ENCODE measurements at places on chromosomes 5 and 9. TPM values are rescaled to one million over a fixed set of nuclear protein-coding genes. Genes with fewer than 3 reads are reported as not detected.

Gene NUTM2G
- total RNA-seq, result not detected

GRCh38 chr9:83622939-83623678 lies at the start of gene IDNK:
IDNK (plus strand) TSS chr9:83623143; CDS start chr9:83623172, 29 bp downstream.
- H3K27ac ChIP-seq, result peak within 1 kb of the TSS; percentile 83
- H3K4me1 ChIP-seq, result peaks cover 9% of the 10 kb centered on the region

GRCh38 chr9:12876872-12877271 lies 102.1 kb downstream of the LURAP1L start:
- H3K27me3 ChIP-seq, result no peaks in the 10 kb centered on the region
- H3K4me3 ChIP-seq, result no peak overlapping the region
- DNase-seq, result no peak
- no peaks in the 10 kb centered on the region for H3K36me3 ChIP-seq
- no peak overlapping the region for H3K27ac ChIP-seq
- peaks cover 2% of the 10 kb centered on the region for H3K4me1 ChIP-seq

DNA sequence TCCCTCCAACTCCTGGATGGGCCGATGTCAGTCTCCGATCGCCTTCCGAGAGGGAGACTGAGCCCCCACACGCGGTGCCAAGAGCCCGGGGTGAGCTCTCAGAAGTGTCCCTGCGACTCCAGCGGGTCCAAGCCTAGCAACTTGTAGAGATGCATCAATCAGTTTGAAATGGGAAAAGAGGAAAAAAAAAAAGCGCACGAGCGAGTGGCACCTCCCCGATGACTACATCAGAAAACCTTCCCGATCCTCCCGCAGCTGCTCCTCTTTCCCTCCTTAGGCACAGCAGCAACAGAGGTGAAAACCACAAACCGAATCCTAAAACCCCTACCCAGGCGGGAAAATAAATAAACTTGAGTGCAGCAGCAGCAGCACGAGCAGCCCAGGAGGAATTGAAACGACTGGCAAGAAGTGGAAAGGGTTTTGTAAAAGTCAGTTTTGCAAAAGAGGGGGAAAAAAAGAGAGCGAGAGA lies 1.0 kb upstream of the EFNA5 start:
- H3K4me1 ChIP-seq, result no peaks in the 10 kb centered on the region
- no peak for DNase-seq
- no peaks in the 10 kb centered on the region for H3K27me3 ChIP-seq

- no peaks in the 10 kb centered on the region for H3K27me3 ChIP-seq
- no peak for DNase-seq
- H3K4me1 ChIP-seq, result no peaks in the 10 kb centered on the region
- H3K4me3 ChIP-seq, result no peak overlapping the region
- no peak overlapping the region for H3K27ac ChIP-seq
These were observed 162.1 kb downstream of the SMC2 start for GRCh38 chr9:104256031-104256695.

GRCh38 chr9:79646096-79646495 lies 74.3 kb downstream of the TLE4 start:
- H3K4me3 ChIP-seq, result no peak overlapping the region
- no peaks in the 10 kb centered on the region for H3K36me3 ChIP-seq
- no peaks in the 10 kb centered on the region for H3K4me1 ChIP-seq
- no peak overlapping the region for H3K27ac ChIP-seq
- DNase-seq, result no peak

DNA sequence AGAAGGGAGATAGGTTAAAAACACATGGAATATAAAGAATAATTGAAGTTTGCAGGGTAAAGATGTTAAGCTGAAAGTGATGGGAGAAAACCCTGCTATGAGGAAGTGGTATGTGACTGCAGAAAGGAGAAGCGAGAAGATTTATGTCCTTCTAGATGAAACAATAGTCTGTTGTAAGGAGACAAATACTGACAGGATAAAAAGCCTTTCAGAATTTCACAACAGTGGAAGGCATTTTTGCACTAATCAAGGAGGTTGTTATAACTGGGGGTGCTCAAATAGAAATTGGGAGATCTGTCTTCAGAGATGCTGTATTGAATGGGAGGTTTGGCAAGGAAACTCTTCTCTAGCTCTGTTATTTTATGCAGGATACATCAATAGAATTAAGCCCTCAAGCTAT lies 69.6 kb downstream of the NMUR2 start:
- no peaks in the 10 kb centered on the region for H3K36me3 ChIP-seq
- no peak overlapping the region for H3K27ac ChIP-seq
- H3K4me1 ChIP-seq, result no peaks in the 10 kb centered on the region
- no peaks in the 10 kb centered on the region for H3K27me3 ChIP-seq

DNA sequence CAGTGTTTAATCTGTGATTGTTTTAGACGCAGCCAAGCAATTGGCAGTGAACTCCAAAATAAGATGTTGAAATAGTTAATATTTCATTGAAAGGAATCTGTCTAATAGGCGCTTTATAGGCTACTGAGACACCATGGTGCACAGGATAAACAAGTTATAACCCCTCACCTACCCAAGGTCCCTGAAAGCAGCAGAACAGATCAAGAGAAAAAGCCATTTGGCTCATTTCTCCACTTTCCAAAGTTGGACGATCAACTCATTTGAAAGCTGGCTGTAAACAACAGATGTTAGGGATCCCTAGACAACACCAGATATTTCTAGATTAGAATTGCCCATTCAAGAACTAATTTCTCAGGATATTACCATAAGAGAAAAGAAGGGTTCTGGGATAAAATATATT lies 4.9 kb downstream of the PUM3 start:
- no peaks in the 10 kb centered on the region for H3K27me3 ChIP-seq
- H3K36me3 ChIP-seq, result no peaks in the 10 kb centered on the region
- no peak for DNase-seq
- H3K27ac ChIP-seq, result peak overlapping the region; percentile 45
- peaks cover 37% of the 10 kb centered on the region for H3K4me1 ChIP-seq
- H3K4me3 ChIP-seq, result no peak overlapping the region

Gene DMRT1
- total RNA-seq, result not detected

Gene SLC6A19
- not detected for total RNA-seq

DNA sequence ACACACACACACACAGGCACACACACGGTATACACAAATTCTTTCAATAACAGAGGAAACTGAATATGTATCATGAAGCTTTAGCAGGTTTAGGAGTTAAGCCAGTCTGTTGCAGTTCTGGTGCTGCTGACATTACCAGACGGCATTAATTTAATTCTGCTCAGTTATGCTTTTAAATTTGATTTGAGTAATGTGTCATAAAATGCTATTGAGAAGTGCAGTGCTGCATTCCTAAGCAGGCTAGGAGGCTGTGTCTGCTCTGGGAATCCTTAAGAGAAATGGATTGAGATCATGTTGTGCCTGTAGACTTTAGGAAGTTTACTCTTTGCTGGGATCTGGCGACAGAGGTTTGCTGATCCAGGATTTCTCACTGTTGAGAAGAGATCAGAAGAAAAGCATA lies 733.8 kb downstream of the BRINP1 start:
- DNase-seq, result no peak
- H3K27me3 ChIP-seq, result no peaks in the 10 kb centered on the region
- H3K27ac ChIP-seq, result no peak overlapping the region

DNA sequence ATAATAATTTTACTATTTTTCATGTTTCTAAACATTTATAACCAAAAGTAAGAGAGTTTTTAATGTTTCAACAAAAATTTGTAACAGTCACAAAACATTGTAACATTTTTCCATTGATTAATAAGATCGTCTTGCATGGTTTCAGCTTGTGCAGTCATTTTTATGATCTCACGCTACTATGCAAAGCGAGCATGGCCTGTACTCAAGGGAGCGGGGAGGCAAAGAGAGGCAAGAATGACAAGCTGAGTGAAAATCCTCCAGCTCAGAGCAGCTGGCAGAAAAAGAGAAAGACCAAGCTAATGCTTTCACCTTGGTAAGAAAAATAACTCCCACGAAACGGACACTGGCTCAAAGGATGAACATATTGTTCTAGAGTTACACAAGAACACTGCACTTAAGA lies 90.0 kb upstream of the SV2C start:
- no peak overlapping the region for H3K4me3 ChIP-seq
- no peaks in the 10 kb centered on the region for H3K36me3 ChIP-seq
- no peak for DNase-seq

Gene PAPPA
- 17.4 TPM for total RNA-seq

- H3K4me1 ChIP-seq, result no peaks in the 10 kb centered on the region
- H3K27ac ChIP-seq, result no peak overlapping the region
- no peak for DNase-seq
- no peak overlapping the region for H3K4me3 ChIP-seq
- H3K36me3 ChIP-seq, result no peaks in the 10 kb centered on the region
These were observed 24.1 kb downstream of the CMYA5 start for GRCh38 chr5:79713727-79714126.

DNA sequence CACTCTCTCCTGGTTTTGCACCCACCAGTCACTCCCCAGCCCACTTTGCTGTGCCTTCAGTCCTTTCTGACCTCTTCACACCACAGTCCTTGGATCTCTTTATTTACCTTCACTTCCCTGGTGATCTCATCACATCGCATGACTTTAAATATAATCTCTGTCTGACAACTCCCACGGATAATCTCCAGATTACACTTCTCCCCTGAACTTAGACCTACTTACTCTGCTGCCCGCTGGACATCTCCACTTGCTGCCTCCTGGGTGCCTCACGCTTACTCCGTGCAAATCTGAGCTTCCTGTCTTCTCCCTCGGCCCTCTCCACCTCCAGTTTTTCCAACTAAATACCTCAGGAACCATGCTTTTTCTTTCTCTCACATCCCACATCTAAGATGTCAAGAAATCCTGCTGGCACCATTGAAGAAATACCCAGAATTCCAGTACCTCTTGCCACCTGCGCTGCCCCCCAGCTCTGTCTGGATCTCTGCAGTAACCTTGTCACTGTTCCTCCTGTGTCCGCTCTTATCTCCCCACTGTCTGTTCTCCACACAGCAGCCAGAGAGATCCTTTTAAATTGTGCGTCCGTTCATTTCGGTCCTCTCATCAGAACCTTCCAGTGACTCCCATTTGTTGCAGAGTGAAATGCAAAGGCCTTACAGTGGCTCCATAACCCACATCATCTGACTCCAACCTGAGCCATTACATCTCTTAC lies 9.3 kb downstream of the SFXN1 start:
- DNase-seq, result no peak
- no peak overlapping the region for H3K27ac ChIP-seq
- peaks cover 14% of the 10 kb centered on the region for H3K36me3 ChIP-seq
- H3K4me3 ChIP-seq, result no peak overlapping the region

DNA sequence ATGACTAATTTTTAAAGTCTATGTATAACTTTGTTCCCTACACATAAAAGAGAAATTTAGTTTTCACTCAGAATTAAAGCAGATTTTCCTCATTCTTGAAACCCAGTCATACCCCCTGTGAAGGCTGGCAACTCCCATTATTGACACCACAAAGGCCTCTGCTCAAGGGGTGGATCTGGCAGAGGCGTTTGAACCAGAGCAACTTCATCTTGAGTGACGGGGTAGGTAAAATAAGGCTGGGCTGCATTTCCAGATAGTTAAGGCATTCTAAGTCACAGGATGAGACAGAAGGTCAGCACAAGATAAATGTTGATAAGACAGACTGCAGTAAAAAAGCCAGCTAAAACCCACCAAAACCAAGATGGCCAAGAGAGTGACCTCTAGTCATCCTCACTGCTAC lies 177.2 kb upstream of the OR13F1 start:
- no peak for DNase-seq
- H3K4me1 ChIP-seq, result no peaks in the 10 kb centered on the region
- H3K4me3 ChIP-seq, result no peak overlapping the region
- H3K27ac ChIP-seq, result no peak overlapping the region
- no peaks in the 10 kb centered on the region for H3K27me3 ChIP-seq

DNA sequence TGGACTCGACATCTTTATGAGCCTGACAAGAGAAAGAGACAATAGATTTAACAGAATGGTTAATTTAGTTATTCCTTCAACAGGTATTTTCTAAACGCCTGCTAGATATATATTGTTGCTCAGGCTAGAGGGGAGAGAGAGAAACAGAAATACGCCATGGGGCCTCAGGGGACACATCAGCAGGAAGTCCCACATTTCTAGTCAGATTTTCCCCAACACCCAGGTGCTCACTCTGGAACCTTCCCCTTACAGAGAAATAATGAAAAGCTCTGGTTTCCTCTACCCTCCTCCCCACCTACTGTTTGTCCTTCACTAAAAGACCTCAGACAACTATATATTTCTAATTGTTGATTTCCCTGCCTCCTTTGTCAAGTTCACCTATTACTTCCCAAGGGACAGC lies 130.3 kb upstream of the TBC1D2 start:
- DNase-seq, result no peak
- H3K27me3 ChIP-seq, result no peaks in the 10 kb centered on the region
- no peak overlapping the region for H3K4me3 ChIP-seq
- H3K36me3 ChIP-seq, result no peaks in the 10 kb centered on the region
- no peak overlapping the region for H3K27ac ChIP-seq

DNA sequence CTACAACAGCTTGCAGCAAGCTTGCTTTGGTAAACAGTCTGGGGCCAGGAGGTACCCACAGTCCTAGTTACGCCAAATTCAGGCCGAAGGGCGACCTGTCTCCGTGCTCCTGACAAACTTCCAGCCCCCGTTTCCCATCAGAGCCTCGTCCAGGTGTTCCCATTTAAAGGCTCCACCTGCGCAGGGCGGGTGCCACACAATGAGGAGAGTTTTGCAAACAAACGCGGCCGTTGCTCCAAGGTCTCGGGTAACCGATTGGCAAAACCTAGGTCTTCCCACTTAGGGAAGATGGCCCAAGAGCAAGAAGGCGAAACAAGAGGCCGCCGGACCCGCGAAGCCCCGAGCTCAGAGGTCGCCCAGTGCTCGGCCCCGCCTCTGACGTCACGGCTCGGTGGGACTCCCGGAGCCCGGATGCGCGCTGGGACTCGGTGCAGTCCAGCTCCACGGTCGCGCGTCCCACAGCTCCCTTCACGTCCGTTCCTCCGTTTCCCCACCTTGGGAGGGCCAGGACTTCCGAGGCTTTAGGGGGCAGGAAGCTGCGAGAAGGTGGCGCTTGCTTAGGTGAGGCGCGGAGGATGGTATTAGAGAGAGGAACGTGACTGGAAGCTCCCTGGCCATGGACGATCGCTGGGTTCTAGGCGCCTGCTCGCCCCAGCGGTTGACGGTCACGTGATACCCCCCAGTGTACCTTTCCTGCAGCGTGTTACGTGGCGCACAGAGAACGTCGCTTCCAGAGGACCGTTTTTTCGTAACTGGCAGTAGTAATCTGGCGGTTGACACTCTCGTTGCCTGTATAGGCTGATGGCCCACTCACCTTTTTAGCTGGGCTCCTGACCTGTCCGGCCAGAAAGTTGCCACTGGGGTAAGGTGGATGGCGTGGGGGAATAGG lies 41.8 kb upstream of the KDM4C start:
- H3K36me3 ChIP-seq, result no peaks in the 10 kb centered on the region
- no peak overlapping the region for H3K27ac ChIP-seq
- peak overlapping the region; percentile 75 for H3K4me3 ChIP-seq
- DNase-seq, result no peak
- H3K4me1 ChIP-seq, result no peaks in the 10 kb centered on the region
- H3K27me3 ChIP-seq, result no peaks in the 10 kb centered on the region

DNA sequence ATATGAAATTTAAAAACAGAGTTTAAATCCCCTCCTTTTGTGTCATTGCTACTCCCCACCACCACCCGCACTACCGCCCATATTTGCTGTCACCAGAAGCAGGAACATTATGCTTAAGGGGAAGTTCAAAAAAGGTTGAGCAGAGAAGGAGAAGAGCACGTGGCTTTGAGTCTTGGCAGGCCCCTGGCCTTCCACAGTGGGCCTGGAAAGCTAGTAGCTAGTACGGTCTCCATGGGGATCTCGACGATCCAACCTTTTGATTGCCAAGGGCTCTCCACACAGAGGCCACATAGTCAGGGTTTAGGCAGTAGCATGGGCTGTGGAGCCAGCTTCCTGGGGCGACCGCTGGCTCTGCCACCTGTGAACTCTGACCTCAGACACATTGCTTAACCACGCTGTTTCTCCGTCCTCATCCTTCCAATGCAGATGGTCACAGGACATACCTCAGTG lies 90.1 kb downstream of the GOLPH3 start:
- H3K27me3 ChIP-seq, result no peaks in the 10 kb centered on the region
- no peaks in the 10 kb centered on the region for H3K36me3 ChIP-seq
- no peaks in the 10 kb centered on the region for H3K4me1 ChIP-seq
- no peak for DNase-seq
- H3K27ac ChIP-seq, result no peak overlapping the region

Gene FOXD4L6
- total RNA-seq, result not detected

Gene SLC45A2
- total RNA-seq, result not detected

All from thoracic aorta (tissue), 2 donors.